ENCODE measurements at places on chromosomes 13 and 19. TPM values are rescaled to one million over a fixed set of nuclear protein-coding genes. Genes with fewer than 3 reads are reported as not detected.

The FGF21 gene
- not detected for total RNA-seq

DNA sequence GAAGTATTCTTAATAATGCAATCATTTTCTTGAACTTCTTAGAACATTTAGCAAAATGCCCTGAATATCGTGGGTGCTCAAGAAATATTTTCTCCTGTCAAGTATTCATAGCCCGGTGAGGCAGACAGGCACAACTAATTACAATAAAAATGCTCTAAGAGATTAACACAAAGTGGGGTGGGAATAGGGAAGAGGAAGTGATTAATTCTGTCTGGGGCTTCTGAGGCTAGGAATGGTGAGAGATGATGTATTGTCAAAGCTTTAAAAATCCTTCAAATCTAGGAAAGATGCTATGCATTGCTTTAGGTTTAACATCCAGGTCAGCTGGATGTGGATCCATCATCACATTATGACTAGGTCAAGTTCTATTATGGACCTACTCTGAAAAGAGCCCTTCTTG is 66.9 kb upstream of the POSTN start:
- no peak for DNase-seq

DNA sequence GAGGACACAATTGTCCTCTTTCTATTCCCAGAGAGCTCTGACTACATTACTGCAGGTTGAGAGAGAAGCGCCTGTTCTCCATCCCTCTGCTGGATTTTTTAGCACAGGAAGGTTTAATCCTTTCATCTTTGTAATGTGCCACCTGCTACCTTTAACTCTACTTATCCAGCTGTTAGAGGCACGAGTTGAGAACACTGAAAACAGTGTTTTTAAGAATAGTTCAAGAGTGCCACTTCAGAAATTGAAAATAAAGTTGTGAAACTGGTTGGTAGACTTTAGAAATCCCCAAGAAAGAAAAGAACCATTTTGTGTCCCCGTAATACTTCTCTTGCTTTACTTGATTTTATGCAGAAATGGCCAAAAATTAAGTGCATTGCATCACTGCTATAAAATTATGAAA is 20.6 kb downstream of the FREM2 start:
- DNase-seq = no peak

DNA sequence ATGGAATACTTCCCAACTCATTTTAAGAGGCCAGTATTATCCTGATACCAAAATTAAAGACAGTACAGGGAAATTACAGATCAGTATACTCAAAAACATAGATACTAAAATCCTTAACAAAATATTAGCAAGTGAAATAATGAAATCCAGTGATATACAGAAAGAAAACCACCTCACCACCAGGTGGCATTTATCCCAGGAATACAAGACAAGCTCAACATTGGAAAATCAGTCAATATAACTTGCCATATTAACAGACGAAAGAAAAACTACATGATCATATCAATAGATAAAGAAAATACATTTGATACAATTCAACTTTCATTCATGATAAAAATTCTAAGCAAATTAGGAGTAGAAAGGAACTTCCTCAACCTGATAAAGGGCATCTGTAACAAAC is 6.7 kb upstream of the GNA15 start:
- peak; percentile 55 for DNase-seq

- no peak for DNase-seq
Observed at GRCh38 chr13:110228936-110229904, 77.7 kb downstream of the COL4A1 start.

DNA sequence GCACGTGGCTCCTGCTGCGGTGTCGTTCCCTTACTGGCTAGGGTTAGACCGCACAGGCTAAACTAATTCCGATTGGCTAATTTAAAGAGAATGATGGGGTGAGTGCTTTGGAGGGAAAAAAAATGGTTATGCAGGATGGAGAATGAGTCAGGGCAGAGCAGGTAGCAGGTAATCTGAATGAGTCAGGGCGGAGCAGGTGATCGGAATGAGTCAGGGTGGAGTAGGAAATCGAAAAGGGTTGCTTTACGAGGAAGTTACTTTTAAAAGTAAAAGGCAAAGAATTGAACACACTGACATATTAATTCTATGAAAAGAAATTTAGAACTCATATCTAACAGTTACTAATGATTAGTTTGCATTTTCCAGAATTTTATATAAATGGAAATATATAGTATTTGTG is 335.5 kb downstream of the FOXO1 start:
- no peak for DNase-seq

- DNase-seq = no peak
Observed at GRCh38 chr19:45086480-45086879, 6.5 kb upstream of the PPP1R37 start.

Data from GM23338 (cell line).